ENCODE measurements at places on chromosomes 4 and X.

DNA sequence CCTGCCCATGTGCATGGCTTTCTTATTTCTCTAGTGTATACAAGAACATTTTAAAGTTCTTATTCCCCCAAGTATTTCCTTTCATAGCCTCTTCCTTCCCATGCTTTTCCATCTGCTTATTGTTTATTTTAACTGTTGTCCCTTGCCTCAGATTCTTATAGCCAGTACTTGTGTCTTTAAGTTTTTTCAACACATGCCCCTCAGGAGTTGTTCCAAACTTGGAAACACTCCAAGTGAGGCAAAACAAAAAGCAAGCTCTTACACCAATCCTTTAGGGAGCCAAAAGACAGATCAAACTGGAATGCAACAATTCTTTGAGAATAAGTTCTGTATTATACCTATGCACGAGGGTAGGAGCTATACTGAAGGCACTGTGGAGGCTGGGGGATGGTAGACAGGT is 222.0 kb upstream of the STK26 start:
- DNase-seq, result no peak

- no peak for DNase-seq
These were observed 35.2 kb upstream of the CCNG2 start for GRCh38 chr4:77121736-77122240.

- DNase-seq, result no peak
These were observed 50.4 kb upstream of the IL13RA2 start for GRCh38 chrX:115067812-115068211.

GRCh38 chr4:94419549-94419948 is 32.2 kb upstream of the PDLIM5 start:
- DNase-seq, result no peak

DNA sequence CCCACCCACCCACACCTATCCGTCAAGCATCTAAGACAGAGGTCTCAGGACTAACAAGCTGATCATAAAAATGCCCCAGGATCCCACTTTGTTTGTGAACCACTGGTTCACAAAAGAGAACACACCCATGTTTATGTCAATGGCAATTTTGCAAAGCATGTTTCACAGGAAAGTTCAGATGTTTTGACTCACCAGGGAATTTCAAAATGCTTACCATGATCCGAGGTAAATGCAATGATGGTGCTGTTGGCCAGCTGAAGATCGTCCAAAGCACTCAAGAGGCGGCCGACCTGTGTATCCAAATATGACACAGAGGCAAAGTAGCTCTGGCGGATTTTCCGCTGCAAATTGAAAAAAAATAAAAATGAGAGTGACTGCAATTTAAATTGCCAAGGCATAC is 15.0 kb downstream of the IDS start:
- DNase-seq, result no peak

DNA sequence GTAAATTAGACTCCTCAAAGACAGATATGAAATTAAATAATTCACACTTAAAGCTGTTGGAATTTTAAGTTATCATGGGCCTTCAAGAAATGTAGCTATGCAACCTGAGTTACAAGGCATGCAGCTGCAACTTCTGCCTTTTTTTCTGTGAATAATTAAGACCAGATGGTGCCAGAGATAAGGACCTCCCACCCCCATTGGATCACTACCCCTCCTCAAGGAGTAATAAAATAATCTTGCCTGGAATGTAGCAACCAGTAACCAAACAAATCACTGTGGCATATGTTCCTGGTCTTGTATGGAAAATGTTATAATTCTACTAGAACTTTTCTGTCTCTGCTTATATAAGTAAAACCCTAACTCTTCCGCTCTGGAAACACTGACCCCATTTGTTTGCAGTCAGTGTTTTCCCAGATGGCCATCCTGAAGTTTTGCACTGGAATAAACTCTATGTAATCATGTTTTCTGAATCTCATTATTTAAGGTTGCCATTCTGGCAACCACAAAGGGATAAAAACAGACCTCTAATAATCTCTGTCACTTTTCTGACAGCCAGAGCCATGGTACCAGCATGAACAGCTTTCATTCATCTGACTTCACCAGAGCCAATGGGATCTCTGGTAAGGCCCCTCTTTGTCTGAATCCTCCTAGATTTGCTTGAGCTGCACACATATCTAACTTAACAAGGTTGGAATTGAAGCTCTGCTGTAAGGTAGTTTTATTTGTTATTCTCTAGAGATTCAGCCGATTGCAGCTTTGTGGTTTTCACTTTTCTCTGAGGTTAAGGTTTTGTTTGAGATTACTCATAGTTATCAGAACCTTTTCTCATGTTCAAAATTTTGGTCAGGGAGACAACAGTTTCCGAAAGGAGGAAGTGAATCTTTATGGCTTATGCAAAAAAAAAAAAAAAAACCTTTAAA is 274.6 kb downstream of the NAF1 start:
- no peak for DNase-seq

- no peak for DNase-seq
These were observed 81.9 kb downstream of the HMGB2 start for GRCh38 chr4:173252024-173252935.

DNA sequence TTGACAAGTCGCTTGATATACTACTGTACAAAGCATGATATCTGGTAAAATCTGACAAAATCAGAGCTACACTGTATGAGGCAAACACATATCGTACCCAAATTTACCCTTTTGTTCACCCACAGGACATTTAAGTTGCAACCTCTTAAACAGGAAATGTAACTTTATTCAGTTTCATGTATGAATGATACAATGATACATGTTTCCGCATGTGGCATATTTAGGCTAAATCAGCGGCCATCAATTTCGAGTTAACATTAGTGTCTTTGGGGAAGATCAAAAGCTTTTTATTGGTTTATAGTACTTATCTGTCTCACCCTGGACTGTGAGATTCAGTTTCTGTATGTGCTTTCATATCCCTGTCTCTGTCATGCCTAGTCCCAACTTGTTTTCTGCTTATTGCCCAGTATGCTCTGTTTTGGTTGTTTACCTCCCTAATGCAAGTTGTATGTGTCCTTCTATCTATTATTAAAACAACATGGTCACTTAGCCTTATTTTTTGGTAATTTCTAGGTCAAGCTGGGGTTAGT is 97.3 kb upstream of the HPRT1 start:
- no peak for DNase-seq

- no peak for DNase-seq
These were observed 146.5 kb downstream of the RBM47 start for GRCh38 chr4:40482985-40483647.

- DNase-seq, result no peak
These were observed 756.3 kb downstream of the STPG2 start for GRCh38 chr4:97386969-97387368.

DNA sequence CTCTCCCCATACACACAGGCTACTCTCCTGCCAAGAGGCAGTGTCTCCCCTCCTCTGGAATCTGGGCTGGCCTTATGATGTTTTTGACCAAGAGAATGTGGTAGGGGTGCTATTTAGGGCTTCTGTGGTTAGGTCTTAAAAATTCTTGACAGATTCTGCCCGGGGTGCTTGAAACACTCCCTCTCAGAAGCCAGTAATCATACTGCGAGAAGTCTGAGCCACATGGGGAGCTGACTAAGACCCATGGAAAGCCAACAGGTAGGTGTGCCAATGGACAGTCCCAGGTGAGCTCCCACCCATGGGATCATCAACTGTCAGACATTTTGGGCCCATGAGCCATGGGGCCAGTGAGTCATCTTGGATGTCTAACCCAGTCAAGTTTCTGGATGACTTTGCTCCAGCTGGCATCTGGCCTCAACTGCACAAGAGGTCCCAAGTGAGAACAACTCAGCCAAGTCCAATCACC is 315.7 kb downstream of the FBXW7 start:
- DNase-seq, result no peak

GRCh38 chr4:14883166-14883565 is 119.1 kb upstream of the CPEB2 start:
- DNase-seq, result no peak

DNA sequence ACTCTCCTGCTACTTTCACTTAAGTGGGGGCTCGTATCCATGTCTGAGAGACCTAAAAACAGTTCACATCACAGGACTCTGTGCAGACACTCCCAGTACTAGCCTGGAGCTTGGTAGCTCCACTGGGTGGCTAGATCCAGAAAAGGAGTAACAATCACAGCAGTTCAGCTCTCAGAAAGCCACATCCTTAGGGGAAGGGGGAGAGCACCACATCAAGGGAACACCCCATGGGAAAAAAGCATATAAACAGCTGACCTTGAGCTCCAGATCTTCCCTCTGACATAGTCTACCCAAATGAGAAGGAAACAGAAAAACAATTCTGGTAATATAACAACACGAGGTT is 175.8 kb downstream of the FAM13A start:
- DNase-seq, result no peak

- DNase-seq, result no peak
These were observed 25.2 kb upstream of the SMIM20 start for GRCh38 chr4:25888781-25889180.

- no peak for DNase-seq
These were observed 23.8 kb downstream of the SOWAHB start for GRCh38 chr4:76874176-76874575.

GRCh38 chr4:155907556-155907955 is 4.1 kb downstream of the TDO2 start:
- no peak for DNase-seq

DNA sequence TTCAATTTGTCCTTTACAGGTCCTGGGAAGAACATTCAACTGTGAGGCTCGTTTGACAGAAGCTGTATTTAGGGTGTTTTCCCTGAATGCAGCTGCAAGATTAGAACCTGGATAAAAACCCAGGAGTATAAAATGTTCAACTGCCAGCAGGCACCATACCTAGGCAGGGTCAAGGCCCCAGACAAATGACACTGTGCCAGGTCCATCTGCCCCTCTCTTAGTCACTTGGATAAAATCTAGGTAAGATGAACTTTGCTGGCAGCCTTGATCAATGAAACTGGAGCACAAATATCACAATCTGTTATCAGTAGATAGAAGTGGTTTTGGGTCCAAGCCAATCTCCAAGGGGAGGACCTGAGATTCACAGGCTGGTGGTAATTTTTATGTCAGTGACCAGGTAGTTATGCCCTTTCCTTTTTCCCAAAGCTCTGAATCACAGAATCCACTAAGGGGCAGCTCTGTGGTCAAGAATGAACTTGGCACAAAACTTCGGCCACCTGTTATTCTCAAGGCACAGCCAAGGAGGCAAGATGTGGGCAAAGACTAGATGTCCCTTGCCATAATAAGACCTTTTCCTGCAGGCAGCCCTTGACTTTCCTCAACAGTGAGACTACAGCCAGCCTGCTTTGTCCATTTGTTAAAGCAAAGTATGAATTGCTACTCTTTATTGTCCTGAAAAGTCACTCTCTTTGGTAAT is 501.0 kb downstream of the PPARGC1A start:
- DNase-seq, result no peak

DNA sequence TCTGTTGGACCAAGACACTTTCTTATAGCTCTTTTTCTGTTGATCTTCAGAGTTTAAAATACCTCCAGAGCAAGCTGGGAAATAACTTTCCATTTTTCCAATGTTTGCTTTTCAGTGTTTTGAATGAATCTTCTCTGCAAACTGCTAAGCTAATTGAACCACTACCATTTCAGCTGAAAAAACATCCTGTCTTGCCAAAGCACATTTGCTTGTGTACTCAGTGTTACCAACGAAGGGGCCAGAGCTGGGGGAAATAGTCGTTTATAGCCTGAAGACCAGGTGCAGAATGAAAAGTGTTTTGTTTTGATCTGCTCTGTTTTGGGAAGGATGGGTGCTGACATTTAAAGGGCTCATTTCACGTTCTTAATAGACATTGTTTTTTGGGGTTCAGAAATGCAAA is 88.4 kb upstream of the CLNK start:
- DNase-seq, result no peak

DNA sequence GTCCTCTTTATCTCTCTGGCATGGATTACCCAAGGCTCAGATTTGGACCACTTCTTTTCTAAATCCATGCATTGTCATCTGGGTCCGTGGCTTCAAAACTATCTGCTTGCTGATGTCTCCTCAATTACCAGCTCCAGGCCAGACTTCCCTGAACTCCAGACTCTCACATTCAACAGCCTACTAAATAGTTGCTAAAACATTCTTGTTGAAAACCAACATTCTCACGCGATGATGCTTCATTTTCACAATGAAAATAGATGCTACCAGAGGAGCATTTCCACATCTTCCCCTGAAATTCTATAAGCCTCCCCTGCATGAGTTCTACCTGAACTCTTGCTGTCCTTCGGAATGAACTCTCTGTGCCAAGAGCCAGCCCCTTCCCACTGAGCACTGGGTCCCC is 5.2 kb upstream of the TLR6 start:
- no peak for DNase-seq

- DNase-seq, result no peak
These were observed 7.9 kb upstream of the PTPN13 start for GRCh38 chr4:86586160-86586572.

DNA sequence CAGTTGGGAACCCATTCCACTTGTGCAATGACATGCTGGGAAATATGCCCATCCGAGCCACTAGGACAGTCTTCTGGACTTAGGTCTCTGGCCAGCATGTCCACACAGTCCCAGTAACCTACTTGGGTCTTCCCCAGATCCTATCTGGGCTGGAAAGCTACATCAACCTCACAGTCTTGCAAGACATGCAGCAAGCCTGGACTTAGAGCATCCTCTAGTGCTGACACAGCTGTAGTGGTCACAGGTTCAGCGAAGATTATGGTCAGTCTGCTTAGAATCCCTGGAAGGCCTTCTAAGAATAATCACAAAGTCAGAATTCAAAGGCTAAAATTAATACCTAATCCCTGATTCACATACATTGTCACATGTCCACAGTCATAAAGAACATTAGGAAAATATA is 842.7 kb downstream of the STPG2 start:
- no peak for DNase-seq

DNA sequence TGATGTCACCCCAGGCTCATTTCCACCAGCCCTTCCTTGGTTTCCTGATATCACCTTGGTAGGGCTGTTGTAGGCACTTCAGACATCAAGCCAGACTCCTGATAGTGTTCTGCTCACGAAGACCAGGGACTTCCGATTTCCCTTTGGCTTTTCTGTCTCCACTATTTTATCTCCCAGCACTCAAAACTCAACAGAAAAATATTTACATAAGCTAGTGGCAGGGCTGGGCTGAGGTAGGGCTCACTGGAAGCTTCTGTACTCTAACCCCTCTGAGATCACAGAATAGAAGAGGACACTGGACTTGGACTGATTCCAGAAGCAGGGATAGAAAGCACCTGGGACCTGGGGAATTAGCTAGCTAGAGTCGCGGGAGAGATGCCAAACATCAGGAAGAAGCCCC is 34.4 kb upstream of the EFNB1 start:
- DNase-seq, result no peak

GRCh38 chrX:40012868-40013265 is 84.9 kb downstream of the BCOR start:
- peak; percentile 26 for DNase-seq

GRCh38 chrX:8689473-8689872 is 42.5 kb downstream of the ANOS1 start:
- no peak for DNase-seq

DNA sequence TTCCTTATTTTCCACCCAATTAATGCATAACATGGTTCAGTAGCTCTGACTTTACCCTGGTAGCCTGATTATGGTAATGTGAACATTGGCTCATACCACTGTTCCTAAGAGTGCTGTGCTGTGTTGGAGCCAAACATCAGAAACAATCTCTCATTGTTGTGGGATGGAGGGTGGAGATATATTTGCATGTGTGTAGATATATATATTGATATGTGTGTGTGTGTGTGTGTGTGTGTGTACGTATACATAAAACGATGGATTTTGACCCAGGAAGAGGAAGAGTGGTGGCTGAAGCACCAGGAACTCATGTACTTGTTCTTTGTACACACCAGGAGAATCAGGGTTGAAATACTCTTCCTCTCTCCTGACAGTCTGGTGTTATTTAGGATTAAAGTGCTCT is 247.7 kb downstream of the IL15 start:
- DNase-seq, result no peak

All from T-helper 1 cell (primary cell).